ENCODE measurements at places on chromosomes 13 and 19.

- DNase-seq: no peak
Observed at GRCh38 chr19:4684312-4685095, 14.4 kb upstream of the MYDGF start.

- no peak for DNase-seq
Observed at GRCh38 chr13:23098161-23098907, 82.4 kb upstream of the SGCG start.

GRCh38 chr19:13599681-13600080, 93.4 kb upstream of the CACNA1A start:
- no peak for DNase-seq

- DNase-seq: no peak
Observed at GRCh38 chr13:112574834-112575613, 12.9 kb downstream of the TUBGCP3 start.

- DNase-seq: no peak
Observed at GRCh38 chr13:112980434-112980833, 11.4 kb downstream of the MCF2L start.

GRCh38 chr13:68050761-68051160, 820.6 kb upstream of the PCDH9 start:
- DNase-seq: no peak

DNA sequence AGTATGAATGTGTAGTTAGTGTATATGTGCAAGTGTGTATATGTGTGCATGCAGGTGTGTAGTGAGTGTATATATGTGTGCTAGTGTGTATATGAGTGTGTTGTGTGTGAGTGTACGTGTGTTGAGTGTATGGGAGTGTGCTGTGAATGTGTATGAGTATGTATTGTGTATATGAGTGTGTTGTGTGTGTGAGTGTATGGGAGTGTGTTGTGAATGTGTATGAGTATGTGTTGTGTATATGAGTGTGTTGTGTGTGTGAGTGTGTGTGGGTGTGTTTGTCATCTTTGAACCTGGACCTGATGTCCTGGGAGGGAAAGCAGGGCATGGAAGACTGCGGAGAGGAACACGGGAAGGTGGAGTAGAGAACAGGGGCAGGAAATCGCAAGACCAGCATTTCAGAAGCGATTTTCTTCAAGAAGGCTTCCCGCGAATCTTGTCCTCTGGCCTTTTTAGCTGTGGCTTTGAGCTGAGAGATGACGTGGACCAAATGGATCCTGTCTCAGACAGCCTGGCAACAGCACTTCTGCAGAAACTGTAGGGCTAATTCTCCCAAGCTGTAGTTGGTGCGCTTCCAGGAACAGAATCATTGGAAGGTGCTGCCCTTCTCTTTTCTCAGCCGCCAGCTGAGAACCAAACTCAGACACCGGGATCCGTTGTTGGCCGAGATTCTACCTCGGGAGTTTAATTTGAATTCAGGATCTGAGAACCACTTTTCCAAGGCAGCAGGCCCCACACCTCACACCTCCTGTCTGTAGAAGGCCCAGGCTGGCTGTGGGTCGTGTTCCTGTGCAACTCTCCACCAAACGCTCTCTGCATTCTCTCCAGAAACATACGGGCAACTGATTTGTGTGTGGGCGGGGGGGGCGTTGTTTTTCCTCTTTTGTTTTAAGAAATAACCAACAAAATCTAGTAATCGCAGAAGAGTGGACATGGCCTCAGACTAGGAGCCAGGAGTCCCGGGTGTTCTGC, 94.7 kb upstream of the RAP2A start:
- no peak for DNase-seq

DNA sequence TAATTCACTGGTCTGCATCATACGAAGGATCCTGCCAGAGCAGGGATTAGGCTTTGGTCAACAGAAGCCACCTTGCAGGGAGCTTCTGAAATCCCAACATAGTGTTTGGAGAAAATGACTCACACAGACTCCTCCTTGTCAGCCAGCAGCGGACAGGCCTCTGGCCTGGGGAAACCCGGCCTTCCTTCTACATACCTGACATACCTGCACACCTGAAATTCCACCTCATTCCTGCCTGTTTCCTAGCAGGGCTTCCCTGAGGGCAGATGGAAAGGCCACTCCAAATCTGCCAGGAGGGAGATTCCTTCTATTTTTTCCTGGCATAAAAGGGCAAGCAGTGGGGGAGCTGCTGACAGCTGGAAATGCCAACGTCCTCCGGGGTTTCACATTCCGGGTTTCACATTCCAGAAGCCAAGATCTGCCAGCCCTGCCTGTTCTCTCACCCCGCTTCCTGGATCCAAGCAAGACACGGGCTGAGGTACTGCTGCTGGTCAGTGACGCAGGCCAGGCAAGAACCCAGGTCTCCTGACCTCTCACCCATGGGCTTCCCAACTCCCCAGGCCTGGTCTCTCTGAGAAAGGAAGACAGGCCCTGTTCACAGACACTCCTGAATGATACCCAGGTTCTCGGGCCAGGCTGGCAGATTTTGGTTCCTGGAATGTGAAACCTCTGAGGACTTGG, 18.2 kb upstream of the IGFL1 start:
- DNase-seq: peak; percentile 47

- no peak for DNase-seq
Observed at GRCh38 chr19:29292153-29292552, 79.2 kb upstream of the UQCRFS1 start.

DNA sequence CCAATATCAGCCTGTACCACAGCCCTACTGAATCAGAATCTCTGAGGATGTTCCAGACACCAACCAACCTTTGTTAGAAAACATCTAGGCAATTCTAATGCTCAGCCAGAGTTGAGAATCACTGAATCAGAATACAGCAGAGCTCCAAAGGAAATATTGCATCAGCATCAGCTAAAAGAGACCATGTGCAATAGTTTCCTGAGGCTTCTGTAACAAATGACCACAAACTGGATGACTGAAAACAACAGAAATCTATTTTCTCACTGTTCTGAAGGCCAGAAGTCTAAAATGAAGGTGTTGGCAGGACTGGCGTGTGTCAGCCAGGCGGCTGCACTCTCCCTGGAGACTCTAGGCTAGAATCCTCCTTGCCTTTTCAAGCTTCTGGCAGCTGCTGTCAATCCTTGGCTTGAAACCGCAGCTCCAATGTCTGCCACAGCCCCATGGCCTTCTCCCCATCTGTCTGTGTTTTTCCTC, 1.2 kb upstream of the DCT start:
- no peak for DNase-seq

DNA sequence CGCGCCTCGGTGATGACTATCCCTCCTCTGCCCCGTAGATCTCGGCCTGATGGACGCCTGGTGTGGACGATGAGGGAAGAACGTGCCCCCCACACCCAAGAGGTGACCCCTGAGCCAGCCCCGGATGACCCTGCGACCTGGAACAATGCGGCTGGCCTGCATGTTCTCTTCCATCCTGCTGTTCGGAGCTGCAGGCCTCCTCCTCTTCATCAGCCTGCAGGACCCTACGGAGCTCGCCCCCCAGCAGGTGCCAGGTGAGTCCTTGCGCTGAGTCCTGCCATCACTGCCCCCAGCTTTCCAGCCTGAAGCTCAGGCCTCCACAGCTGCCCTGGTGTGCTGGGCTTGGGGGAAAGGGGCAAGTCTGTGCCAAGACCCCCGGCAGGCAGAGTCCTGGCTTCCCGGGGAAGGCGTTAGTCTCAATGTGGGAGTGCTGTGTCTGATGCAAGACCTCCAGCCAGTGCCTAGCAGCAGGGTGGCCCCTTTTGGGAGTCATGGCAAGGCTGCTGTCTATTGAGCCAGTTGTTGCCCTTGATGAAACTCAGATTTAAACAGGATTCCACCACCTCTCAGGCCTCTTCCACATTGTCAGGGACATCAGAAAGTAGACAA, 67.5 kb downstream of the CHST8 start:
- DNase-seq: no peak
